ENCODE measurements at places on chromosomes 2 and 18.

- peak; percentile 86 for DNase-seq
These were observed 102.5 kb downstream of the ATL2 start for GRCh38 chr2:38274286-38275276.

- no peak for DNase-seq
These were observed 86.3 kb downstream of the SEMA4F start for GRCh38 chr2:74740395-74740740.

DNA sequence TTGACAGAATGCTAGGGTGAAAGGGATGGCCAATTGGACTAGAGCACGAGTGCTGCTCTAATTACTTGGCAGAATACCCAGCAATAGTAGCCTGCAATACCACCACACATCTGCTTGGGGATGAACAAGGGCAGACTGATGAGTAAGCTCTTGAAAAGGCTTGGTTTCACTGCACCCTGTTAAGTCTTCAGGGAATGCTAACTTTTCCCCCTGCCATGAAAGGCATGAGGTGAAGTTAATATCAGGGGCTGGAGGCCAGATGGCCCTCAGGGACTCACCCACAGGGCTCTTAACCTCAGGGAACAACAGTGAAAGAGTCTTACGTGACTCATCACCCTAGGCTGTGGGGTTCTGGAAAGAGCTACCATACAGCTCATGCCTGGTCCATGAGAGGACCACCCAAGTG lies 51.7 kb upstream of the MYL1 start:
- DNase-seq: no peak

DNA sequence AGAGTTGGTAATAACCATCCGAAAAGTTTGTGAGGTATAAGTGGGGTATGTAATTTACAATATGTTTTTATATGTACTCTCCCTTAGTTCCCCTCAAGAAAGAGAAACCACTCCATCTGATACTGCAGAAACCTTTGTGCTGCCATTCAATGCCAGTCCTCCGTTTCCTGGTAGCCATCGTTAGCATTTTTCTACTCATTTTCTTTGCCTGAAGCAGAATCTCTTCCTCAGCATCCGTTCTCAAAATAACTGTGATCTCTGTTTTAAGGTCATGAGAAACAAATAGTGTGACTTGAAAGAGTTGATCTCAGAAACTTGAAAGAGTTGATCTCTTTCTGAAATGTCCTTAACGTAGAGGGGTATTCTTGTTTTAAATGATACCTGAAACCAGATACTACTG lies 996 bp downstream of the PTCD3 start:
- no peak for DNase-seq

DNA sequence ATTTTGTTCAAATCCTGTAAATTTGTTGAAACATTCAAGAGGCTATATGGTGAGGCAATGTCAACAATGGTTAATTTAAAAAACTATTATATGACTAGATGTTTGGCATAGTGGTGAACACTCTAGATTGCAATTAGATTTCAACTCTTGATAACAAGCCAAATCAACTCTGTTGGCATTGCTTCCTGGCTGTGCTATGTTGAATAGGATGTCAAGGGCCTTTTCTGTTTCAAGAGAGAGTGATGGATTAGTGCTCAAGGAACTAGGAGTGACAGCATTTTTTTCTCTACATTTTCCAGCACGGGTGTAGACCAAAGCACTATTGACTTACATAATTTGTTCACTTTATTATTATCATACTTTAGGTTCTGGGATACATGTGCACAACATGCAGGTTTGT lies 172.4 kb upstream of the KCNH7 start:
- no peak for DNase-seq

DNA sequence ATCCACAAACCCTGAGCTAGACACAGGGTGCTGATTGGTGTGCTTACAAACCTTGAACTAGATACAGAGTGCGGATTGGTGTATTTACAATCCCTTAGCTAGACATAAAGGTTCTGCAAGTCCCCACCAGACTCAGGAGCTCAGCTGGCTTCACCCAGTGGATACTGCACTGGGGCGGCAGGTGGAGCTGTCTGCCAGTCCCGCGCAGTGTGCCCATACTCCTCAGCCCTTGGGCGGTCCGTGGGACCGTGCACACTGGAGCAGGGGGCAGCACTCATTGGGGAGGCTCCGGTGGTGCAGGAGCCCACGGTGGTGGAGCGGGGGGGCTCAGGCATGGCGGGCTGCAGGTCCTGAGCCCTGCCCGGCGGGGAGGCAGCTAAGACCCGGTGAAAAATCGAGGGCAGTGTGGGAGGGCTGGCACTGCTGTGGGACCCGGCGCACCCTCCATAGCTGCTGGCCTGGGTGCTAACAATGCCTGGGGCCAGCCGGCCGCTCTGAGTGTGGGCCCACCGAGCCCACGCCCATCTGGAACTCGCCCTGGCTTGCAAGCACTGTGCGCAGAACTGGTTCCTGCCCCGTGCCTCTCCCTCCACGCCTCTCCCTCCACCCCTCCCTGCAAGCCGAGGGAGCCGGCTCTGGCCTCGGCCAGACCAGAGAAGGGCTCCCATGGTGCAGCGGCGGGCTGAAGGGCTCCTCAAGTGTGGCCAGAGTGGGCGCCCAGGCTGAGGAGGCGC lies 75.6 kb downstream of the MOB4 start:
- DNase-seq: no peak

- DNase-seq: no peak
These were observed 43.3 kb upstream of the LCLAT1 start for GRCh38 chr2:30403592-30404312.

GRCh38 chr18:42520138-42520537 lies 565.1 kb downstream of the PIK3C3 start:
- DNase-seq: no peak

DNA sequence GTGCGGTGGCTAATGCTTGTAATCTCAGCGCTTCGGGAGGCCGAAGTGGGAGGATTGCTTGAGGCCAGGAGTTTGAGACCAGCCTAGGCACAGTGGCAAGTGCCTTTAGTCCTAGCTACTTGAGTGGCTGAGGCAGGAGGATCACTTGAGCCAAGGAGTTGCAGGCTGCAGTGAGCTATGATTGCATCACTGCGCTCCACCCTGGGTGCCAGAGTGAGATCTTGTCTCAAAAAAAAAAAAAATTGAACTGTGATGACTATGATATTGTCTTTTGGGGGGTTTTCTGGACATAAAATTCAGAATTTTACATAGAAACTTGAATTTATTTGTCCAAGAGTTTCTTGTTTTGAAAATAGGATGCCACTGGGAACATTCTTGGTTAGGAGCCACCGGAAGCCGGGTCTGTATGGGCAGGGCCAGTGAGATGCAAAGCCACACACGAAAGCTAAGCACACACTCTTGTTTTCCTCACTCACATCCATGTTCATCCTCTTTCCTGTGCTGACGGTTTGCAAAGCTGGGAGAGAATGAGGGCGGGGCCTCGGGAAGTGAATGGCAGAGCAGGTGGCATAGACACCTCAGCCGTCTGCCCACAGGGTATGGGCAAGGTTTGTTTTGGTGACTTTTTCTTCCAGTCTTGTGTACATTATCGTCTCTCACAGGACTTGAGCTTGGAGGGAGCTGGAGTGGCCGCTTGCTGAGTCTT lies 12.6 kb downstream of the AGAP1 start:
- DNase-seq: no peak

- peak; percentile 49 for DNase-seq
These were observed 9.6 kb upstream of the ITPRIPL1 start for GRCh38 chr2:96315400-96316071.

GRCh38 chr2:172525601-172526000 lies 30.3 kb upstream of the PDK1 start:
- DNase-seq: peak; percentile 5

DNA sequence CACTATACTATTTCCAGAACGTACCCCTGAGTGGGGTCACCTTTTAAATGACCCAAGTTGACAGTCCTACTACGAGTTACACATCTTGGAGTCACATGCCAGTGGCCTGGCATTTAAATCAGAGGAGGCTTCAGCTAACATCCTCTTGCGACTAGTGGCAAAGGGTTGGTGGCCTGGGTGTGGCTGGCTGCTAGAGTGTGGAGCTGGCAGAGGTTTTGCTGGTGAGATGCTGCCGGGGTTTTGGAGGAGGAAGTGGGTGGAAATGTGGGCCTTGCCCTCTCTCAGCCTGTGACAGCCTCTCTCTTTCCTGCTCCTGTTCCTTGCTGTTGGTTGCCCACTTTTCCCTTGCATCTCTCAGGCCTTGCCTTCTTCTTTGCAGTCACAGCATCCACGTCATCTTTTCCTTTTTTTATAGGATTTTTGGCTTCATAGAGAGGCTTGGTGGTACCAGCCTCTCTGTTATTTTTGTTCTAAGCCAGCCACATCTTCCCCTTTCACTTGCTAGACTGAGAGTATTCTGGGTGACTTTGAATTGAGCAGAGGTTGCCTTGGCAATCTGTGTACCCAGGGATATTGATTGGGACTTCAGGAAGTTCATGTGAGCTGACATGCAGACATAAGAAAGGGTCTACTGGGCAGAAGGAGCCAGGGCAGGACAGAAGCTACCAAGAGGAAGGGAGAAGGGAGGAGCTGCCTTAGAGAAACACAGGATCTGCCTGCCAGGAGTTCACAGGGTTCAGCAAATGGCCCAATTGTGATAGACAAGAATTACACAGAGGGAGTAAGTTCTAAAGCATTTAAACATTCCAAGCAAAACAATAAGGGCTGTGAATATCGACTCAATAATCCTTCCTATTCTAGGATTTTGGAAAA lies 55.4 kb downstream of the CDC42EP3 start:
- DNase-seq: no peak

- DNase-seq: no peak
These were observed 352.7 kb downstream of the CDH7 start for GRCh38 chr18:66103550-66103949.

GRCh38 chr18:37396971-37397720 lies 168.5 kb downstream of the CELF4 start:
- no peak for DNase-seq

- peak; percentile 20 for DNase-seq
These were observed 601.7 kb downstream of the ARHGAP15 start for GRCh38 chr2:143730953-143731260.

- peak; percentile 77 for DNase-seq
These were observed 757 bp upstream of the MTCL1 start for GRCh38 chr18:8704361-8705237.

DNA sequence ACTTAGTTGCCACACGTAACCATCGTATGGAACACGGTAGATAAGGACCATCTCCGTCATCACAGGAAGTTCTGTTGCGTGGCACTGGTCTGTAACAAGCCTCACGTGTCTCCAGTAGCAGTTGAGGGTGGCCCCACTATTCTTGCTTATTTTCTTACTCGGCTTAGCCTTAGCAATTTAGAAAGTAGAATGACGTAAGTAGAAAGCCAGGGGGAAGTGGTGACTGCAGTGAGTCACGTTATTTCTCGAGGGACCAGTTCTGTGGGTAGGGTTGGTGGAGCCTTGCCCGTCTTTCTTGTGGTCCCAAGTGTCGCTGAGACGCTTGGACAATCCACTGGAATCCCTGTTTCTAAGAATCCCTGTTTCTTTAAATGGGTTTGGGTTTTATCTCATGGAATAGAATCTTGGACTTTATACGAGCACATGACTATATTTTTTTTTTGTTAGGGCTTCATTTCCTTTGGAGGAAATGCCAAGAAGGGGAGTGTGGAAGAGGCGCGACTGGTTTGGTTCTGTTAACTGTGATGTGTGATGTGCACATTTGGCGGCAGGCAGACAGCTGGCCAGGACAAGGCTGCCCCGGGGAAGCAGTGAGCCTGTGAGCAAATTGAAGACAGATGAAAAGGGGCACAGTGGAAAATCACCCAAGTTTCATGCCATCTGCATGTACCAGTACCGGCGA lies 96.2 kb downstream of the CABLES1 start:
- peak; percentile 80 for DNase-seq

All from amniotic epithelial cell (primary cell).